Prostate gland (tissue), 2 donors: ENCODE measurements at places on chromosomes 3 and 15.

GRCh38 chr3:76470285-76470684, 569.6 kb upstream of the ROBO2 start:
- DNase-seq, result no peak

DNA sequence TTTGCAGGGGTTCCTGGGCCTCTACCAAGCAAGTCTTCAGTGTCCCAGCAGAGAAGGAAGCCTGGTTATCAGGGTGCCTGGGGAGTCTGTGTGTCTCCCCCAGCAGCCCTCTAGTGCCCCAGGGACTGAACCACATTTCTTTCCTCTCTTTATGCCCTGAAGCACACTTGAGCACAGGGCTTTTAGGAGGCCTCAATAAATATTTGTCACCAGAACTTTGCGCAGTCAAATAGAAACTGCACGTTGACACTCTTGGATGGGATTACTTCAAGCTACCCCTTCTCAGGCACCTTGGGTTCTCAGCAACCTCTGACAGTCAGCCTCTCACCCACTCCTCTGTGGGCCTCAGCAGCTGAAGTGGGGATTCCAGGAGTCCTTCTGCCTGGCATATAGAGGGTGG, 226.6 kb upstream of the HES1 start:
- DNase-seq, result no peak

DNA sequence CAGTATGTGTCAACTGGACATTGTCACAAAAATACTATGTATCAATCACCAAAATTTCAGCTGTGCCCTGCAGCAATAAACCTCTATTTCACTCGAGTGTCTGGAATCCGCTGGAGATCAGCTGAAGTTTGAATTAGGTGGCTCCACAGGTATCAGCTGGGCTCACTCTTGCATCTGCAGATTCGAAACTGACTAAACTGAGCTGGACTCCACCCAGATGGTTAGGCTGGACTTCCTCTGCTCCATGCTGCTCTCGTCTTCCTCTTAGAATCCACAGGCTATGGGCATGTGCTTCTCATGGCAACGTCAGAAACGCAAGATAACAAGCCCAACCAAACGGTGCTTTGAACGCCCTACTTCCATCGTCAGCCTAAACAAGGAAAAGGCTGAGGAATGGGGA, 565.3 kb upstream of the ROBO2 start:
- no peak for DNase-seq

DNA sequence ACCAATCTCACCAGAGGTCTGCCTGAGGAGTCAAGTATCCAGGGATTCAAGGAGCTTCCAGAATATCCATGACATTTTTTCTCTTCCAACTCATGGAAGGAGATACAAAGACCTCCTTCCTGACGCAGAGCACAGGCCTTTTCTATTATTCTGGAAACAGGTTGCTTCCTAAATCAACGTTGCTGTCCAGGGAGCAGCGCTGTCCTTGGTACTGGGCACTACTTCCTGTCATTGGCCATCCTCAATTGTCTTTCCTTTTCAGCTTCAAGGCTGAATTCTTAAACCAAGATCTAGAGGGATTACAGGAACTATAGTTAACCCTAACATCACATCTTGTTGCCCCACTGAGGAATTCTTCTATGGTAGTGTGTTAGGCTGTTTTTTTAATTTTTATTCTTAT, 50.4 kb upstream of the TBC1D21 start:
- no peak for DNase-seq

GRCh38 chr3:106126067-106126845, 257.4 kb upstream of the CBLB start:
- no peak for DNase-seq

- no peak for DNase-seq
These were observed 42.9 kb downstream of the PARP15 start for GRCh38 chr3:122620399-122620798.

- no peak for DNase-seq
These were observed 451.4 kb downstream of the WDR72 start for GRCh38 chr15:53307952-53308624.

DNA sequence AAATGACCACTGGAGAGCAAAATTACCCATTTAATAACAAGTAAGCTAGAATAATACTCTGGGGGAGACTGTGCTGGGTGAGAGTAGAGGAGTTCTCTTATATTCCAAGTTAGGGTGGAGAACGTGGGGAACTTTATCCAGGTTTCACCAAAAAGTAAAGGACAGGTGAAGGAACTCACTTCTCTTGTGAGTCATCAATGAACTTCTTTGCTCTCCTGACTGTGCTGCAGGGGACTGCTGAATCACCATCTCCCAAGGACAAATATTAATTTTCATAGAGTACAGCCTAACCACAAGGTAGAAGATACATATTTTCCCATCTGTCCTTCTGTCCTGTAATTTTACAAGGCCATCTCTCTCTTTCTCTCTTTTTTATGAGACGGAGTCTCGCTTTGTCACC, 8.3 kb upstream of the PDCD6IP start:
- DNase-seq, result no peak
